Frontal cortex (tissue), 4 donors: ENCODE measurements at places on chromosomes 5 and 9. TPM values are rescaled to one million over a fixed set of nuclear protein-coding genes. Genes with fewer than 3 reads are reported as not detected.

FBP2 gene
- not detected for total RNA-seq

GLDC gene
- 13.5 TPM for total RNA-seq

TMEM141 gene
- 17.1 TPM for total RNA-seq

PTGDS gene
- 61.1 TPM for total RNA-seq

GABRA1 gene
- total RNA-seq: 29.8 TPM

DBH gene
- total RNA-seq: under 0.01 TPM

NMUR2 gene
- total RNA-seq: not detected

ENTPD8 gene
- not detected for total RNA-seq

PTPRD gene
- total RNA-seq: 191 TPM

SLC36A2 gene
- total RNA-seq: not detected

SLC45A2 gene
- total RNA-seq: 0.41 TPM

NUTM2F gene
- not detected for total RNA-seq

ZDHHC11 gene
- total RNA-seq: 5.7 TPM

SURF6 gene
- total RNA-seq: 18.8 TPM

SLC36A3 gene
- total RNA-seq: not detected

GNA14 gene
- total RNA-seq: 1.6 TPM

RALGPS1 gene
- total RNA-seq: 53.8 TPM

GLRA1 gene
- under 0.01 TPM for total RNA-seq

ADAMTS19 gene
- total RNA-seq: 6.5 TPM
